ENCODE measurements at places on chromosomes 7 and 10.

- DNase-seq = no peak
Measured at GRCh38 chr10:51733057-51733456, 33.7 kb upstream of the CSTF2T start.

GRCh38 chr10:23869996-23870395 lies 338.9 kb upstream of the KIAA1217 start:
- no peak for DNase-seq

GRCh38 chr10:116840389-116841075 lies 8.8 kb upstream of the ENO4 start:
- no peak for DNase-seq

DNA sequence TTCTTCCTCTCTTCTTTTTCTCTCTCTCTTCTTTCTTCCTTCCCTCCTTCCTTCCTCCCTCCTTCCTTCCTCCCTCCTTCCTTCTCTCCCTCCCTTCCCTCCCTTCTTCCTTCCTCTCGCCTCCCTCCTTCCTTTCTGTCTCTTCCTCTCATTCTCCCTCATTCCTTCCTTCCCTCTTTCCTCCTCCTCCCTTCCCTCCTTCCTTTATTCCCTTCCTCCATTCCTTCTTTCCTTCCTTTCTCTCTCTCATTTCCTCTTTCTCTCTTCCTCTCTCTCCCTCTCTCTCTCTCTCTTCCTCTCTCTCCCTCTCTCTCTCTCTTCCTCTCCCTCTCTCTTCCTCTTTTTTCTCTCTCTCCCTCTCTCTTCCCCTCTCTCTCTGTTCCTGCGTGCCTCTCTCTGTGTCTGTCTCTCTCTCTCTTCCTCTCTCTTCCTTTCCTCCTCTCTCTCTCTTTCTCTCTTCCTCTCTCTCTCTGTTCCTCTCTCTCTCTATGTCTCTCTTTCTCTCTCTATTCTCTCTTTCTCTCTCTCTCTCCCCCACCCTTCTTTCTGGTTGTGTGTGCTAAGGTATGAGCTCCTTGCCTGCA lies 80.1 kb upstream of the PFKP start:
- DNase-seq = no peak

- DNase-seq = no peak
Measured at GRCh38 chr7:97200018-97200417, 82.5 kb downstream of the SDHAF3 start.

GRCh38 chr10:70575874-70576802 lies 26.4 kb downstream of the PRF1 start:
- no peak for DNase-seq

Measured in activated T-helper 1 cell treated with Interleukin-2 at 50 U/mL for 16 hours (primary cell).